ENCODE measurements at places on chromosomes 7 and 10.

- no peak for DNase-seq
Measured at GRCh38 chr10:133159950-133160825, at the start of gene KNDC1. Gene KNDC1, plus strand, starts transcription at chr10:133160219. Its CDS starts 249 bp downstream, at chr10:133160468.

DNA sequence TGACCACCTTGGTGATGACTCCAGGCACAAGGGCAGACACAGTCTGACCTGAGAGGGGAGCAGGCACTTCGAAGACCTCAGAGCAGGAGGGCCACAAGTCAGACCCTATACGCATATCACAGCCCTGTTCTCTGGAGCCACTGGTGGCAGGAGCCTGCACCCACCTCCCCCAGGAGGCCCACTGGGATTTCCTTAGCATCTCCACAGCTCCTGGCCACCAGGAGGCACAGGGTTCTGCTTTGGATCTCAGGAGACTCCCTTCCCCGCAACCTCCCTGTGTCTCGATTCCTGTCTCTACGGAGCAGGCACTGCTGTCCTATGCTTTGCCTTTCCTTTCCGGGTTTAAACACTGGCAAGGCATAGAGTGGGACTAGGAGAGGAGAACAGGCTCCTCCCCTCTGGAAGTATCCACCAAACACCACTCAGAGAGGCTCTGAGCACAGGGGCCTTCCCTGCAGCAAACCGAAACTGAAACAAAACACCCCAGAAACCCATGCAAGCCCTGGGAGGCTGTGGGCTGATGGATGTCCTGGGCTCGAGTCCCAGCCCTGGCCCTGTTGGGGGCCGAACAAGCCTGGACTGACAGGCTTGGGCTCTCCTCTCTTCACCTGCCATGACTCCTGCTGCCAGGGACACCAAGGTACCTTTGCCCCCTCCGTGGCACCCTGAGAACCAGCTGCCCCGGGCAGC lies 166.3 kb downstream of the NEURL1 start:
- no peak for DNase-seq

GRCh38 chr10:43078986-43079273 lies 2.1 kb downstream of the RET start:
- peak; percentile 64 for DNase-seq

DNA sequence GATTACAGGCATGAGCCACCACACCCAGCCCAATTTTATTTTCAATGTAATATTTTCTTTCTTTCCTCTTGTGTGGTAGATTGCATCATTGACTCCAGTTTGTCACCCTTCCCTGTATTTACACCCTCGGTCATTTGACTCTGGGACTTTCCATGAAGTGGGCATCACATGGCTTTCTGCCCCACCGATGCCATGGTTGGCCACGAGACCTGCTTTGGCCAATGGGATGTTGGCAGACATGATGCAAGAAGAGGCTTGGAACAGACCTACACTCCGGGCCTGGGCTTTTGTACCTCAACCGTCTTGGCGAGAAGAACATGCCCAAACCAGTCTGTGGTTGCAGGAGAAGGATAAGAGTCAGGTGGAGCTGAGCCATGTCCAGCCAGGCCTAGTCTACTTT lies 38.8 kb upstream of the CACUL1 start:
- DNase-seq, result no peak

DNA sequence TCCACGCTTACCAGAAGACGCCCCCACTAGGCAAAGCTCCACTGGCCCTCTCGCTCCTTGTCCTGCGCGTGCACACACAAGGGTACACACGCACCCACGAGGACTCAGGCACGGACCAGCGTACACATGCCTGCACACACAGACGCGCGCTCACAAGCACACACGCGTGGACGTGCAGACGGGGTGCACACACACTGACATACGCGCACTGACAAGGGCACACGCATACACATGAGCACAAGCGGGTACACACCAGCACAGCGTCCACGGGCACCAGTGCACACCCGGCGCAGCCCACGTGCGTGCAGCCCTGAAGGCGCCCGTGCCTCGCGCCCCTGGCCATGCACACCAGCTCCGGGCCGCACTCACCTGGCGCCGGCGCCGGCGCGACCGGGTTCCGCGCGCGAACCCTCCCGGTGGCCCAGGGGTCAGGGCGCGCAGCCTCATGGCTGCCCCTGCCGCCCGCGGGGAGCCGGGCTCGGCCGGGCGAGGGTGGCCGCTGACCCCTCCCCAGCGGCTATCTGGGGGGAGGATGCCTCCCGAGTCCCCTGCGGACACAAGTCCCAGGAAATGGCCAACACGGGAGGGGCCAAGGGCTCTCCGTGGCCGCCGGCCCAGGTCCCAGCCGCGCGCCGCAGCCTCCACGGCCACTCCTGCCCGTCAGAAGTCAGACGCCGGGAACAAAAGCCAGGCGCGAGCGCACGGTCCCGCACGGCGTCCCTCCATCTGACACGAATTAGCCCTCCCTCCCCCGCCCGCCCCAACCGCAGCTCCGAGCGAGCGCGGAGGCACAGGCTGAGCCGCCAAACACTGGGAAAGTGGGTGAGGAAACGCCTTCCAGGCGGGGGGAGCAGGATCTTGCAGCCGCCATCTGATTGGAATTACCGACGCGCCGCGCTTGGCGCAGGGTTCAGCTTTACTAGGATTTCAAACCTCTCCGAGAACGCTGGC lies 45.0 kb downstream of the TNS3 start:
- peak; percentile 52 for DNase-seq

DNA sequence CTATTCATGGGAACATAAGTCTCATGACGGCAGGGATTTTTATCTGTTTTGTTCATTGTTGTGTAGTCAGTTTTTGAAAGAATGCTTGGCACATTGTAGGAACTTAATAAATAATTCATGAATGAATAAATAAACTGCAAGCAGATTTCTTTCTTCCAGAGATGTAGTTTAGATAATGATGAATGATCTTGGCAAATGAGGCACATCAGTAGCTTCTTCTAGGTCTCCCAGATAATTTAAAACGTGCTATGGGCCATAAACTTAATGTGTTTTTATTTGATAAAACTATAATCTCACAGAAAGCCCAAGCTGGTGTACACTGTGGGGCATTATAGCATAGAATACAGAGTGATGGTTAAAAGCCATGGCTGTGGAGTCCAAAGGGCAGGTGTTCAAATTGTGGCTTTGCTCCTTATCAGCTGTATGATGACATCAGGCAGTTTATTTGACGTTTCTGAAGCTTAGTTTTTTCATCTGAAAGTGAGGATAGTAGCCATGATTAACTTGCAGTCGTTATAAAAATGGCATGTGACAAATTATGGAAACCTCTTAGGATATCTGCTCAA lies 3.5 kb downstream of the MGAM start:
- DNase-seq, result no peak

DNA sequence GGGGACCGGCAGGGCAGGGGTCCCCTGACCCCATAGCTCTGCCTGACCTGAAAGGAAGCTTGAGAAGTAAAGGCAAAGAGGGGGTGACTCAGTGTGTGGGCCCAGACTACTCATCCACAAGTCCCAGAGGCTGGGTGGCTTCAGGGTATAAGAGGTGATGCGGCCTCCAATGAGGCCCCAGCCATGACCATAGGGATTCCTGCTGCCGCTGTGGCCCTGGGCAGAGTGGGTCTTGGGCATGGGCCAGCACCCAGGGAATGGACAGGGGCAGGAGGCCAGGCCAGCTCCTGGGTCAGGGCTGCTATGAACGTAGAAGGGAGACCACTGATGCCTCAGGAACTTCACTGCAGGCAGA lies 64.4 kb upstream of the EBF3 start:
- no peak for DNase-seq

DNA sequence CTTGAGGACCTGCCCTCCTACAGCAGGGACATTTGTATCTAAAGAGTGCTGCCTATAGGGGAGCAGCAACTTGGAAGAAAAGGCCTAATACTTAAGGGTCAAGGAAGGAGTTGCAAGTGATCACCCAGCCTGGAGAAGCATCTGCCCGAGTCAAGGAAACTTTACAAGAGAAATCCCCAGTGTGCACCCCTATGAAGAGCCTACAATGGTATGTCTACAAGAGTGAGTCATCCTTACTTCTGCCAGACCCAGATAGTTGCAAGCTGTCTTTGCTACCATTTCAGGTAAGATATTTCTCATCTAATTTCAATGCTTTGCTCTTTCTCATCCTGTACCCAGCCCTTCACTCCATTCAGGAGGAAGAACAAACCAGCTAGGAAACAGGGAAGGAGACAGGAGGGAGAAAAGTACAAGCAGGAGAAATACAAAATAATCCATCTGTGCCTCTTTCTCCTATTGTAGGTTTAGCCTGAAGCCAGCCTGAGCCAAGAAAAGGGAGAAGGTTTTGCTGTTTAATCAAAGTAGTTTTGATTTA lies 34.4 kb upstream of the AGR3 start:
- DNase-seq, result no peak

- DNase-seq, result no peak
Measured at GRCh38 chr10:115659616-115660015, 566.5 kb downstream of the ATRNL1 start.

DNA sequence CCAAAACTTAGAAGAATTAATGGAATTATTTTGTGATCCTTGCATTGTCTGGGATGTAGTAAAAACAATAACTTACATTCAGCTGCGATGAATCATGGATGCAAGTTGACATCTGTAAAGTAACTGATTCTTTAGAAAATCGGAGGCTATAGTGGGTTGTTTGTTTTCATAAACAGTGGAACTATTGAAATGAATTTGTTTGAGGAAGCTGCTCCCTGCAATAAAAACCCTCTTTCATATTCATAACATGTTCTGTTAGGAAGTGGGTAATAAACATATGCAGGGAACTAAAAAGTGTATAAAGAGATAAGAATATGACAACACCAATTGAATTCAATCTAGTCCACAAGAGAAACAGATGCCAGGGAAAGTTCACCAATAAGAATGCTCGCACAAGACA lies 53.6 kb downstream of the AGMO start:
- DNase-seq, result no peak

- DNase-seq, result no peak
Measured at GRCh38 chr7:121153995-121154394, 165.5 kb downstream of the CPED1 start.

GRCh38 chr10:118820326-118821116 lies 65.8 kb upstream of the CACUL1 start:
- no peak for DNase-seq

- DNase-seq, result no peak
Measured at GRCh38 chr7:28269700-28270361, 89.2 kb upstream of the JAZF1 start.

GRCh38 chr7:90595342-90595800 lies 750 bp upstream of the CDK14 start:
- peak; percentile 43 for DNase-seq

GRCh38 chr10:29501692-29502091 lies 133.1 kb downstream of the SVIL start:
- DNase-seq, result no peak

- no peak for DNase-seq
Measured at GRCh38 chr7:112213735-112214134, 7.2 kb downstream of the ZNF277 start.

Data from SK-N-DZ (cell line).